Activated CD4-positive, alpha-beta memory T cell treated with anti-CD3 and anti-CD28 coated beads for 36 hours (primary cell): ENCODE measurements at places on chromosomes 5 and 9. TPM values are rescaled to one million over a fixed set of nuclear protein-coding genes. Genes with fewer than 3 reads are reported as not detected.

GRCh38 chr5:56822981-56823380, 7.6 kb downstream of the MAP3K1 start:
- H3K4me3 ChIP-seq: peak overlapping the region; percentile 2
- H3K27me3 ChIP-seq: no peaks in the 10 kb centered on the region
- no peaks in the 10 kb centered on the region for H3K36me3 ChIP-seq
- H3K4me1 ChIP-seq: peaks cover 81% of the 10 kb centered on the region
- peak overlapping the region; percentile 39 for H3K27ac ChIP-seq
- DNase-seq: no peak

The TAF1L gene
- 0.05 TPM for total RNA-seq

DNA sequence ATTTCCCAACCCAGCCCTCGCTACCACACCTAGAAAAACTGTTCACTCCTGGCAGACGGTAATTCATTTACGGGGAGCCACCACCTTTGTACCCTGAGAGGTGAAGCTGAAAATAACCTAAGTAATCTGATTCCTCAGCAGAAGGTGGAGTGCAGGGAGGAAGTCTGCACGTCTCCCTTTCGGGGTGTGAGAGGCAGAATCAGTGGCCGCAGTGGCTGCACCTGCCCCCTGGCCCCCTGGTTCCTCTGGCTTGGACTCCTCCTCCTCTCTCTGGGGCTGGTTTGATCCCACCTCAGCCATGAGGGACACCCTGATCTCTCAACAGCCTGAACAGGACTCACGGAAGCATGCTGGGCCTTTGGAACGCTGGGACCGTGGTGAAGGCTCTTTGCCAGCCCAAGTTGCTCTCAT, 10.5 kb downstream of the TMEM174 start:
- no peaks in the 10 kb centered on the region for H3K4me1 ChIP-seq
- H3K4me3 ChIP-seq: no peak overlapping the region
- H3K36me3 ChIP-seq: peaks cover 3% of the 10 kb centered on the region
- DNase-seq: no peak

The GMCL2 gene
- total RNA-seq: not detected

- no peaks in the 10 kb centered on the region for H3K4me1 ChIP-seq
- no peaks in the 10 kb centered on the region for H3K27me3 ChIP-seq
- H3K27ac ChIP-seq: no peak overlapping the region
- no peaks in the 10 kb centered on the region for H3K36me3 ChIP-seq
These were observed 186.2 kb upstream of the GRAMD2B start for GRCh38 chr5:126236994-126237393.

GRCh38 chr5:78521455-78521854, 127.1 kb downstream of the LHFPL2 start:
- no peak for DNase-seq
- peaks cover 26% of the 10 kb centered on the region for H3K27me3 ChIP-seq
- no peak overlapping the region for H3K27ac ChIP-seq
- H3K4me1 ChIP-seq: peaks cover 2% of the 10 kb centered on the region
- H3K36me3 ChIP-seq: no peaks in the 10 kb centered on the region

DNA sequence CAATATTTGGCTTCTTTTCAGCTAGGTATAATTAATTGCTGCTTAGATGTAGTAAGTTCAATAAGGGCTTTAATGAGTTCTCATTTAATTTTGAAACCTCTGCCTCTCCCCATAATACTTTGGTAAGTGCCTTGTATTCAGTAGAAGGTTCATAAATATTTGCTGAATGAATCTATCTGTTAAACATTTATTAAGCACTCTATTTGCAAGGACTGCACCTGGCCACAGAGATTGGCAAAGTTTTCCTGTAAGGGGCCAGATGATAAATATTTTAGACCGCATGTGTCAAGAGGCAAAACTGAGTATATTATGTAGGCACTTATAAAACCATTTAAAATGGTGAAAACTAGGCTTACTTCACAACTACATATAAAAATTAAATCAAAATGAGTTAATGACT, 19.0 kb upstream of the GNA14 start:
- H3K4me3 ChIP-seq: no peak overlapping the region
- peaks cover 2% of the 10 kb centered on the region for H3K27me3 ChIP-seq
- no peak overlapping the region for H3K27ac ChIP-seq
- no peaks in the 10 kb centered on the region for H3K36me3 ChIP-seq
- H3K4me1 ChIP-seq: no peaks in the 10 kb centered on the region

The KDM3B gene
- total RNA-seq: 39.6 TPM

The AFAP1L1 gene
- total RNA-seq: not detected

DNA sequence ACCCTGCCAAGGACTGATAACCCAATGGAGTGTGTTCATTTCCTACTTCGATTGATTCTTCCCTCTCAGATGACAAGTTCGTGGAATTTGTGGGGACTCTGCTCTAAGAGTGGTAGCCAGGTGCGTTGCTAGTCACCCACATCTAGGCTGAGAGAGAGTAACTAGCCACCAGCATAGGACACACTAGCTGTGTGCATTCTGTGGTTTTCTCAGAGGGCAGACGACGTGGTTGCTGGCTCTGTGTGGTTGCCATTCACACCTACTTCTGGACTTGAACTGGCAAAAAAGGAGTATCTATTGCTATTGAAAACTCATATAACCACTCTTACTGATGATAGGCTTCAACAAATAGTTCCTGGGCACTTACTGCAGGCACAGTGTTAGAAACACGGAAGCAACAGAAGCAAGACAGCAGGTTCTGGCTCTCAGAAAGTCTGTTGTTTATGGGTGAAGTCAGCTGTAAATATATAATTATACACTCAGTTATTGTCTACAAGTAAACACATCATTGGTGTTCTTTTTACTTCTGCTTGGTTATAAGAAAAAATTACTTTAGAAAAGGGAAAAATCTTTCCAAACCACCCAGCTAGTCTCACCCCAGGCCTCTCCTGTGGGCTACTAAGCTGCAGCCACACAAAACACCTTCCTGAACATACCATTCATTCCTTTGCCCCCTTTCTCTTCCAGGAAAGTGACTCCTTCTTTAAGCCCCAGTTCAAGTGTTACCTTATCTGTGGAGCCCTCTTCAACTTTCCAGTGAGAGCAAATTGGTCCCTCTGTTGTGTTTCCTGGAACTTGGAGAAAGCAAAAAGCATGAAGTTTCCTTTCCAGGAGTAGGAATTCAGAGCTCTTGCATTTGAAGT, 151.1 kb upstream of the HAPLN1 start:
- H3K4me1 ChIP-seq: no peaks in the 10 kb centered on the region
- H3K36me3 ChIP-seq: no peaks in the 10 kb centered on the region
- H3K27me3 ChIP-seq: no peaks in the 10 kb centered on the region

- peaks cover 12% of the 10 kb centered on the region for H3K27me3 ChIP-seq
- no peaks in the 10 kb centered on the region for H3K36me3 ChIP-seq
- no peak overlapping the region for H3K4me3 ChIP-seq
- H3K27ac ChIP-seq: no peak overlapping the region
These were observed 137.5 kb downstream of the C5orf15 start for GRCh38 chr5:133830911-133831310.

- no peaks in the 10 kb centered on the region for H3K27me3 ChIP-seq
- peaks cover 24% of the 10 kb centered on the region for H3K4me1 ChIP-seq
These were observed 69.7 kb downstream of the ZSWIM6 start for GRCh38 chr5:61401726-61402125.

DNA sequence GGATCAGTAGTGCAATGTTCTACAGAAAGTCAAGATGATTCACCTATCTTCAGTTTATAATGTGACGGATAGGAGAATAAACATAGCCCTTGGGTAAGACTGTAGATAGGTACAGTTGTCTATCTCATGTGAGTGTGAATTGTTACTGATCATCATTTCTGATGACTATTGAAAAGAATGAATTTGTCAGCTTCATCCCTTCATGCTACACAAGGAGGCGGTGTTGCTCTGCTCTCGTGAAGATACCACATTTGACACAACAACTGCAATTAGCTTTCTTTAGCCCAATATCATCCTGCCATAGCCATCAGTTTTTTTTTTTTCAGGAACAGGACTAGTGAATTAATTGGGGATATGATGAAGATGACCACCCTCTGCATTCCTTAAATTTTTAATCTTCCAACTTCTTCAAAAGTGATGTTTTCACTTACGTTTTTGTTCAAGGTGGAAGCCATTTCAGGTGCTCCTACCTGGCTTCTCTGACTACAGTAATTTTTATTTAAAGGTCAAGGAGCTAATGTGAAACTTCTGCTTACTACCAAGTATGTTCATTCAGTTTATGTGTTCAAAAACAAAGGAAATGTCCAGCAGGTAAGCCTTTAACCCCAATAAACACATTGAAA, 152.9 kb upstream of the MOCS2 start:
- H3K27me3 ChIP-seq: peaks cover 5% of the 10 kb centered on the region
- DNase-seq: no peak
- H3K4me3 ChIP-seq: no peak overlapping the region
- no peak overlapping the region for H3K27ac ChIP-seq
- no peaks in the 10 kb centered on the region for H3K36me3 ChIP-seq

- H3K4me3 ChIP-seq: no peak overlapping the region
- H3K36me3 ChIP-seq: no peaks in the 10 kb centered on the region
- peaks cover 23% of the 10 kb centered on the region for H3K4me1 ChIP-seq
- no peak for DNase-seq
These were observed 3.0 kb downstream of the F2R start for GRCh38 chr5:76718880-76719279.

The MSMP gene
- total RNA-seq: not detected

- DNase-seq: no peak
- H3K27ac ChIP-seq: no peak overlapping the region
- no peaks in the 10 kb centered on the region for H3K4me1 ChIP-seq
- H3K36me3 ChIP-seq: no peaks in the 10 kb centered on the region
- no peak overlapping the region for H3K4me3 ChIP-seq
These were observed 372.1 kb downstream of the PDE4D start for GRCh38 chr5:59521476-59521875.

DNA sequence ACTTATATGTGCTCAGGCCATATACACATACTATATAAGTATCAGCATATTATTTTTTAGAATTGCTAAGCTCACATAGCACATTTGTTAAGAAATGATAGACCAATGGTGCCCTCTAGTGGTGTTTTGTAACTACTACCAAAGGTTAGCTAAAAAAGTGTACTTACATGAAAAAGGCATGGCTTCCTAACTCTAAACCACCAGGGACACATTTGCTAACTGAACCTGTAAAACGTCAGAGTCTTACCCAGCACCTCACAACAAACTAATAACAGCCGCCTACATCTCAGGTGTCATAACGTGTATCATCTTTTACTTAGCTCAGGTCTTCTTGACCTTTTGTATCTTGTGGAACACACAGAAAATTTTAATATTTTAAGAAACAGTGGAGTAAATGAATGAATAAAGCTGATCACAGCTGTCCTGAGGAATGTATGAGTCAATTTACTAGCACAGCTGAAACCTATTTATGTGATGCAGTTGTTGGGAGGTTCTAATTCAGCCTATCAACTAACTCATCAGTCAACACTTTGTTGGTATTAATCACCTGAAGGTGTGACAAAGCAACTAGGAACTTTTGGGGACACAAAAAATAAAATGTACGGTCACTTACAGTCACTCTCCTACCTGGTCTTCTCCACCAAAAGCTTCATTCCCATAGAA, 72.9 kb downstream of the BAAT start:
- no peak overlapping the region for H3K4me3 ChIP-seq
- H3K27me3 ChIP-seq: peaks cover 3% of the 10 kb centered on the region
- no peak for DNase-seq
- no peaks in the 10 kb centered on the region for H3K36me3 ChIP-seq

- peaks cover 20% of the 10 kb centered on the region for H3K4me1 ChIP-seq
- no peaks in the 10 kb centered on the region for H3K27me3 ChIP-seq
- H3K36me3 ChIP-seq: peaks cover 62% of the 10 kb centered on the region
- peak; percentile 76 for DNase-seq
These were observed 7.8 kb downstream of the EXOSC2 start for GRCh38 chr9:130701059-130702022.

The FAM221B gene
- total RNA-seq: not detected

The TTC33 gene
- total RNA-seq: 34.1 TPM

- no peak overlapping the region for H3K4me3 ChIP-seq
- H3K27me3 ChIP-seq: no peaks in the 10 kb centered on the region
- H3K27ac ChIP-seq: no peak overlapping the region
- peaks cover 17% of the 10 kb centered on the region for H3K36me3 ChIP-seq
- peaks cover 65% of the 10 kb centered on the region for H3K4me1 ChIP-seq
These were observed 54.1 kb downstream of the SPEF2 start for GRCh38 chr5:35671541-35672295.
